NCI-H187 treated with DMSO at 0.1 percent for 48 hours (cell line): ENCODE measurements at places on chromosomes 2 and 18.

DNA sequence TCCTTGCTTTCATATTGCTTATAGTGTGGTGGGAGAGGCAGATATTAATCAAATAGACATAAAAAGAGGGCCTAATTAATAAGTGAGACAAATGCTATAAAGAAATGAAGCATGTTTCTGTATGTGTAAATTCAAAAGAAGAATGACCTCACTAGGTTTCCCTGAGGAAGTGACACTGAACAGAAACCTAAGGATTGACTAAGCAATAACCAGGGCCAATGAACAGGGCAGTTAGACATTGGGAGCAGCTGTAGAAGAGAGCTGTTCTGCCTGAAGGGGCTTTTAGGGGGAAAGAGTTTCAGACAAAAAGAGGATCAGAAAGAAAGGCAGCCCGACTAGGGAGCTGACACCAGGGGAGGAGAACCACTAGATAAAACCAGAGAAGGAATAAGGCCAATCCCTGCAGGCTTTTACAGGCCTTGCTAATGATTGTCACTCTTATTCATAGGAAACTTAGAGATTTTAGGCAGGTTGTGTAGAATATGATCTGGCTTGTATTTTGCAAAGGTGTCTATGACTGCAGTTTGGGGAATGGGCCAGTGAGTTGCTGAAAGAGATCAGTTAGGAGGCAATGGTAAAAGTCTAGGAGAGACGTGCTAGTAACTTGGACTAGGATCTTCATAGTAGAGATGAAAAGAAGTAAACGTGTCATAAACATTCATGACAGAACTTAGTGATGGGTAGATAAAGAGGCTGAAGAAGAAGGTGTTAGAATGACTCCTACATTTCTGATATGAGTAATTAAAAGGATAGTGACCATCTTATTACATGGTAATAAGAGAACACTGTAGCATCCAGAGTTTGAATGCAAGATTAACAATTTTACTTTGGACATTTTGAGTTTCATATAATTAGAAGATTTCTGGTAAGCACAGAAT is 26.8 kb upstream of the NABP1 start:
- DNase-seq: no peak

DNA sequence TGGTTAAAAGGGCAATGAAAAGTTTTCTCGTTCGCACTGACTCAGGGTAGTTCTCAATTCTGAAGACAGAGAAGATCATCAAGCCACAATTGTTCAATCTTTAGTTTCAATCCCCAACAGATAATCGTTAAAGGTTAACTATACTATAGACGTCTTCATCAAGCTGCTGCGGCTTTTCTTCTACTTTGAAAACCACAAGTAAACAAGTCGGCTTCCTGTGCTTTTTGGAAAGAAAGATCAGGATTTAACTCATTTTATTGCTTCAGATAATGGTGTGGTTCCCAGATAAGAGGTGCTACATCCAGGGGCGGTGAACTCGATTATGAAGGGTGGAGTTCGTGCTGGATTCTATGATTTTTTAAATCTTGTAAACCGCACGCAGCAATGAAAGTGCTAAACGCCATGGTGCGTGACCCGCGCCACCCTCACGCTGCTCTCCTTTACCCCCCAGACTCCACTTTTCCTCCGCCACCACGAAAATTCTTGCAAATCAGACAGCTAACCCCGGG is 545 bp upstream of the CDCA7 start:
- no peak for DNase-seq

DNA sequence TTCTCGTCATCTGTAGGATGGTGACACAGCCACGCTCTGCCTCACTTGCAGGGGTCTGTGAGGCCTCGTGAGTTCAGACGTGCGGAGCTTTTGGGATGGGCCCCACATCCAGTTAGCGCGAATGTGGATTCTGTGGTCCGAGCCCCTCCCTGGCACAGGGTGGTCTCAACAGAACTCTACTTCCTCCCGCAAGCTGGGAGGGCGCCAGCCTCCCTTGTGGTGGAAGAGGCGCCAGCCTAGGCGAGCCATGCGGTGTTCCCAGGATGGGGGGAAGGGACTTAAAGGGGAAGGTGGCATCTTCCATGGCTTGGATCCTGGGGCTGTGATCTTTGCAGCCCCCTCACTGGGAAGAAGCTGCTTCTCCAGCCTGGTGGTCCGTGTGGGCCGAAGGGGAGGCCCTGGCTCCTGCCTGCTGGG is 1.4 kb downstream of the SNORC start:
- DNase-seq: no peak

DNA sequence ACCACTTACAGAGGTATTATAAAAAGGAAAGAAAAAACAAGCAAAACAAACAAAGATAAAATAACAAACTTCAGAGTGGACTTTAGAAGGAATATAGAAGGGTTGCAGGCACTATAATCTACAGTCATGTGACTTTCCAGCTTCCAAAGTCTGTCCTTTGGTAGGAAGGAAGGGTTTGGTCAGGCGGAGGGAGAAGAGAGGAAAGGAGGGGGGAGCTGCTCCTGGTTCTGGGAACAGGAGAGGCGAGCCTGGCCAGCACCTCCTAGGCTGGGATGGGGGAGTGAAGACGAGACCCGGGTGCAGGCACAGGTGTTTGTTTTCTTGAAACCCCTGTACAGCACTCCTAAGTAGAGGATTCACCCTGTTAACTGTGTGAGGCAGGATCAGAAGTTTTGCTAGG is 53.8 kb upstream of the GATA6 start:
- DNase-seq: no peak

GRCh38 chr2:191607096-191607495 is 70.8 kb upstream of the NABP1 start:
- DNase-seq: no peak

- no peak for DNase-seq
Measured at GRCh38 chr18:55522011-55522410, 66.0 kb downstream of the TCF4 start.

- no peak for DNase-seq
Measured at GRCh38 chr18:3604498-3605408, 154.8 kb downstream of the TGIF1 start.

DNA sequence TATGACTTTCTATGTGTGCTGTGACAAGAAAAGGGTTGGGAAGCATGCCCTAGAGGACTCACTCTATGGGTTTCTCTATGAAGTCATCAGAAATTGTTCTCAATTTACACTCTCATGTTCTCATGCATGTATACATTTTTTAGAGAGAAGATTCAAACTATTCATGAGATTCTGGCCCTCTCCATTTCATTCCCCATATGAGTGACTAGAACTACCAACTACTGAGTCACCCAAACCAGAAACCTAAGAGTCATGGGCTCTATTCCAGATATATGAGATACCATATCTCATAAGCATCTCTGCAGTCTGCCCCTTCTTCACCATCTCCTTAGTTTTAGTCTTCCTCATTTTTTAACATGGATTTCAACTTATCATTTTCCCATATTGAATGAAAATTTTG is 87.7 kb downstream of the EXOC6B start:
- DNase-seq: no peak

DNA sequence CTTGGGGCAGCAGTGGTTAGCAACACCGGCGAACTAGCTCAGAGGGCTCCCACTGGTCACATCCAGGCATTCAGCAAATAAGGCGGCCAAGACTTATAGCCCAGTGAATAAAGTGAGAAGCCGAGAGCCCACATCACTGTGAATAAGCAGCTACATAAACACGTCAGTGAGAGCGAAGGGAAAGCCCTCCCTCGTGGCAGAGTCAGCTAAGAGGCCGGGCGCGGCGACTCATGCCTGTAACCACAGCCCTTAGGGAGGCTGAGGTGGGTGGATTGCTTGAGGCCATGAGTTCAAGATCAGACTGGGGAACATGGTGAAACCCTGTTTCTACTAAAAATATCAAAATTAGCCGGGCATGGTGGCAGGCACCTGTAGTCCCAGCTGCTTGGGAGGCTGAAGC is 5.2 kb downstream of the D2HGDH start:
- DNase-seq: no peak

GRCh38 chr2:86794861-86795260 is 4.1 kb upstream of the CD8A start:
- no peak for DNase-seq

- DNase-seq: no peak
Measured at GRCh38 chr18:69590150-69590549, 189.5 kb downstream of the DOK6 start.

DNA sequence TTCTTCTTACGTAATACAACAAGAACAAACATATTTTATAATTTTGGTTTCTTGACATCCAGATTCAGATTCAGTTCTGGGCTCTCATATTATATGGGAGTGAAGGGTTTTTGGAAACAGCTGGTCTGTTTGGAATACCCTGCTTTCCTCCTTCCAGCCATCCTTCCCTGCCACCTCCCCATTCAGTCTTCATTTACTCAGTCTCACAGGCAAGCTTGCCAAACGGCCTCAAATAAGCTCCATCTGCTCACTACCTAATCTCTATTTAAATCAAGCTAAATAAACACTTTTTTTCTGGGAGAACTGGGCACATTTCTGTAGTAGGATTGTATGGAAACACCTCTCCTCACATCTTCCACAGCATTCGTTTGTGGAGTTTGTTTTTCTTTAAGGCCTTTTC is 147.5 kb downstream of the RND3 start:
- DNase-seq: no peak

GRCh38 chr2:132883430-132883829 is 213.4 kb upstream of the LYPD1 start:
- DNase-seq: no peak

DNA sequence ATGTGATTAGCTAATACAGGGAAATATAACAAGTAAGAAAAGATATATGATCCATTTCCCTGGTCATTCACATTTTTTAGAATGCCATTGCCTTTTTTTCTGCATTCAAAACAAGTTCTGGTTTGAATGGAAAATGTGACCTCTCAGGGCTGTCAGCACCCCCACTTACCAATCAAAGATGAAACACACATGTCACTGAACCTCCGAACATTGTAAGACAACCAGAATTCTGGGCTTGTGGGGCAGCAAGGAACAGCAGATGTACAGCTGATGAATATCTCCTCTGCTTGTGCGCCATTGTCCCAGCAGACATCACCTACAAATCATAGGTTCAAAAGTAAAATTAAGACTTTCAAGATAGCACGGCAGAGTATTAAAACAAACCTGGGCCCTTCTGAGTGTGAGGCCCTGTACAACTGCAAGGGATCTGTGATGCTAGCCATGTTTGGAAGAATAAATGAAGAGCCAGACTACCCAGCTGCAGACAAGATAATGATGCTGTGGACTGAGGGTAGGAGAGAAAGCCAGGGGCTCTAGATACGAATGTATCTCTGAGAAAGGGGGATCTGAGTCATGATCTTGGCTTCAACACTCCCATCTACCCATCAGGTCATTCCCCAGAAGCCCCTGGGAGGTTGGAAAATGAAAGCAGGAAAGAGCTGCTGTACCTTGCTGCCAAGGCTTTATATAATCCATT is 108.7 kb upstream of the SERTAD2 start:
- DNase-seq: no peak

DNA sequence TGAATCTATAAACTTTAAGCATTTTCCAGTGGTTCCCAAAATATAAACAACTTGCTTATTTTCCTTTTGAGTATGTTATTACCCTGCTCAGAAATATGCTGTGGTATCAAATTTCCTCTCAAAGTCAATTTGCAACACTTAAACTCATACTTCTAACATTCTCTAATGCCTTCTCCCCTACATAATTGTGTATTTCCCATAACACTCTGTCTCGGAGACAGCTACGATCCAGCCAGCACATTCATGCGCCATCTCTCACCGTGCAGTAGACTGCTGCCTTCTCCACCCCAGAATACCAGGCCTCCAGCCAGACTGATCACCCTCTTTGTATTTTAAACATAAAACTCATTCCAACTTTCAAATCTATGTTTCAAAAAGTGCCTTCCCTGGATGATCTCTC is 41.8 kb downstream of the TIMM21 start:
- no peak for DNase-seq

GRCh38 chr2:233264667-233265066 is 13.2 kb downstream of the ATG16L1 start:
- no peak for DNase-seq

- no peak for DNase-seq
Measured at GRCh38 chr2:51717312-51717711, 685.4 kb upstream of the NRXN1 start.

DNA sequence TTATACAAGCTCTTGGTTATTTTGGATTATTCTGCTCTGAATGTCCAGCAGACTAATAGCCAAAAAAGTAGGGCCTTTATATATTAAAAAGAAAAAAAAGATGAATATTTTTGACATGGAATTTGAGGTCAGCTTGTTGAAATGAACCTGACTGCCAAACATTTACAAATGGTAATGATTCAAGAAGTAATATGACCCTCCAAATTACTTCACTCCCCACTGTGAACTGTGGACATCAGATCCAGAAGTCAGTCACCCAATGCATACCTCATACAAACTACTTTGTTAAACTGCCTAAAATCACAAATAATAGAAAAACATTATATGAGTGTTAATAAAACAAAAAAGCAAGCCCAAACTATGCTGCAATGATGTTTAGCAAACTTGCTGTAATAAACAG is 10.0 kb downstream of the EPG5 start:
- no peak for DNase-seq
